ENCODE measurements at places on chromosomes 4 and X.

DNA sequence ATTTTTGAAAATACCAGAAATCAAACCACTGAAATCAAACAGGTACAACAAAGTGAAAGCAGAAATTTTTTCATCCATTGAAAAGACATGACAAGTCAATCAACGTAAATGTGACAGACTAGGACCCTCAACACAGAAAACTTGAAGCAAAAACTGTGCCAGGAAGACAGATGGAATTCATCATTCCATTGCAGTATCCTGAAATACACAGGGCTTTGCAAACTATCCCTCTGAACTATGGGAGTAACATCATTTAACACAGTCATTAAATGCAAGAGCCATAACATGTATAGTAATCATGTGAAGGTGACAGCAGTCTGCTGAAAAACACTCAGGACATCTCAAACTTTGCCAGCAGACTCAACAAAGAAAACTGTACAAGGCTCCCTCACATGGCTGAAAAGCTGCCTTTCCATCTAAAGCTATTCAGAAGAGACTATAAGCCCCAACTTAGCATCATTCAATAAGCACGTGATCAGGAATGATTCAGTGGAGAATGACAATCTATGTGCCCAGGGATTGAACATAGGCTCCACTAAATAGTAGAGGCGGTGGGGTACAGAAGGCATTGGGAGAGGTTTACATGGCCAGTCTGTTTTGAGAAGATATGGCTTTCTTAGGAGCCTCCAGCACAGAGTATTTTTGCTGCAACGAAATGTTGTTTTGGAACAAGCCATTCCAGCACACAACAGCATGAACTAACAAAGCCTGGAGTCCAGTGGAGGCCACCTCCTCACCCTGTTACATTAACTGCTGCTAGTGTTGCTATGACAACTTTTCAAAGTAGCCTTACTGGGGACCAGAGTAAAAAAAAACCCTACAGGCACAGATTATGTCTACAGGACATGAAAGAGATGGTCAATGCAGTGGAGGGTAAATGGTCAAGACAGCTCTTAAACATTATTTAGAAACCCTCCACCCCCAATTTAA, 274.5 kb upstream of the NOCT start:
- no peak for DNase-seq

DNA sequence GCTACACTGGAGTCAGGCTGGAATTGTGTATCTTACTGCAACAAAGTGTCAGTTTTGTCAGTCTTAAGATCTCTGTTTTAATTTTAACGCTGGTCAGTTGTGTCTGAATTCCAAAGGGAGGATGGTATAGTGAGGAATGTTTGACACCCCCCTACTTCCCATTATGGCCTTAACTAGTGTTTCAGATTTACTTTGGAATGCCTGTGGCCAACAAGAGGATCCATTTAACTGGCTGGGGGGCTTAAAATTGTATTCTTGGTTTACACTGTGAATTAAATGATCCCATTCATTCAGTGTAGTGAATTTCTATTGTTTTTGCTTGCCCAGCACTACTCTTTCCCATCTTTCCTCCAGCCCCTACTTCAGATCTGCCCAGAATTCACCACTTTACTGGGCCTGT, 75.8 kb upstream of the IQCM start:
- DNase-seq, result peak; percentile 68

DNA sequence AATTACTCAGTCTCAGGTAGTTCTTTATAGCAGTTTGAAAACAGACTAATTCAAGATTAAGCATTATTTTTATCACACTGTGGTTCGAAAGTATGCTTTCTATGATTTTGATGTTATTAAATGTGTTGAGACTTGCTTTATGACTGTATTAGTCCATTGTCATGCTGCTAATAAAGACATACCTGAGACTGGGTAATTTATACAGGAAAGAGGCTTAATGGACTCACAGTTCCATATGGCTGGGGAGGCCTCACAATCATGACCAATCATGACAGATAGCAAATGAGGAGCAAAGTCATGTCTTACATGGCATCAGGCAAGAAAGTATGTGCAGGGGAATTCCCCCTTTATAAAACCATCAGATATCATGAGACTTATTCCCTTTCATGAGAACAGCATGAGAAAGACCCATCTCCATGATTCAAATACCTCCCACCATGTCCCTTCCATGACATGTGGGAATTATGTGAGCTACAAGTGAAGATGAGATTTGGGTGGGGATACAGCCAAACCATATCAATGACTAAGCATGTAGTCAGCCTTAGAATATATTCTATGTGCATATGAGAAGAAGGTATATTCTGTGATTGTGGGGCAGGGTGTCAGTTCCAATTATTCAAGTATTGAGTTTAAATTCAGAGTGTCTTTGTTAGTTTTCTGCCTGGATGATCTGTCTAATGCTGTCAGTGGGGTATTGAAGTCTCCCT, 44.6 kb upstream of the UGT2A1 start:
- peak; percentile 2 for DNase-seq

GRCh38 chr4:45944000-45944399, 179.9 kb downstream of the GABRG1 start:
- DNase-seq, result no peak

- no peak for DNase-seq
Observed at GRCh38 chr4:187362937-187363857, 632.4 kb upstream of the ZFP42 start.

GRCh38 chrX:37472836-37473235, 98.6 kb upstream of the LANCL3 start:
- no peak for DNase-seq

DNA sequence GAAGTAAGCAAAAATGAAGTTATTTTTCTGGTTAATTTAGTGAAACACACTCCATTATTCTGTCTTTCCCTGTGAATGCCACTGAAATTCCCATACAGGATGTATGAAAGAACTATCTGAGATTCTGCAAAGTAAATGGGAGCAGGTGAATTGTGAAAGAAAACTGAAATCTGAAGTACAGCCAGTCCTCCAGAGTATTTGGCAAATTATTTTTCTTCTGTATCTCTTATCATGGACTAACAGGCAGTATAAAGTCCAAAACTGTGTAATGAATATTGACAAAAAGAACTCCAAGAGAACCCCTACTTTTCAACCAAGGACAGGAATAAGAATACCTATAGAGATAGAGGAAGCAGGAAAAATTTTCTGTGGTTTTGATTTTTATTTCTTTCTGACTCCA, 40.8 kb upstream of the AR start:
- DNase-seq, result no peak

GRCh38 chrX:9482408-9482807, 17.6 kb downstream of the TBL1X start:
- no peak for DNase-seq

DNA sequence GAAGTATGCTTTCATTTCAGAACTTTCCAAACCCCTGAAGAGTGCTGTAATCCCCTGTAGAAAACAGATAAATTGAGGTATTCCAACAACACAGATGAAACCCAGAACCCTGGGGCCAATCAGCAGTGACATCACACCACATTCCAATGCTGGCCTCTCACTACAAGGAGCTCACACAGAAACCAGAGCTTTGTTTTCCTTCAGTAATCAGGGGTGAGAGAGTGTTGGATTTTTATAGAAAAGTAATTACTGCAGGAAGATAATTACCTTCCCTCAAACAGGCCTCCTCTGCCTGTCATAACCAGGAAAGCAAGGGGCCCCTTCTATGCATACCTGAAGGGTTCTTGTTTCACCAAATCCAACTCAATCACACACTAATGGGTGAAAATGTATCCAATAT, 246.2 kb downstream of the SCFD2 start:
- DNase-seq, result peak; percentile 85
